ENCODE measurements at places on chromosomes 1 and 21.

DNA sequence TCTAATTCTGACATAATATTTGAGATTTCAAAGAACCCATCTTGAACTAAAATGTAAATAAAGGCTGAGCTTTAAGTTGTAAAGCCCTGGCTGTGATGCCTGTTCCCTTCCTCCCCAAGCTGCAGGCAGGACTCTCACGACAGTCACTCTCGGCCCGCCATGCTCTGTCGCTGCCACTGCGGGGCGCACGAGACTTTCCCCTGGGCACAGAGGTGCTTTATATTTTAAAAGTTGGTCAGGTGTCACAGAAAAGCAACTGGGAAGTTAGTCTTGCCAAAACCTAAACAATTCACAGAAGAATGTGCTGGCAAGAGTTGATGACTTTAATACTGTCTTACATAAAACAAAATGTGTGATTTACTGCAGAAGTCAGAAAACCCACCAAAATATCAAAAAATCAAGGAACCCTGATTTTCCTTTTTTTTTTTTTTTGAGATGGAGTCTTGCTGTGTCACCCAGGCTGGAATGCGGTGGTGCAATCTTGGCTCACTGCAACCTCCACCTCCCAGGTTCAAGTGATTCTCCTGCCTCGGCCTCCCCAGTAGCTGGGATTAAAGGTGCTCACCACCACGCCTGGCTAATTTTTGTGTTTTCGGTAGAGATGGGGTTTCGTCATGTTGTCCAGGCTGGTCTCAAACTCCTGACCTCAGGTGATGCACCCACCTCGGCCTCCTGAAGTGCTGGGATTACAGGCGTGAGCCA, 10.7 kb downstream of the LRRC47 start:
- no peak for DNase-seq

DNA sequence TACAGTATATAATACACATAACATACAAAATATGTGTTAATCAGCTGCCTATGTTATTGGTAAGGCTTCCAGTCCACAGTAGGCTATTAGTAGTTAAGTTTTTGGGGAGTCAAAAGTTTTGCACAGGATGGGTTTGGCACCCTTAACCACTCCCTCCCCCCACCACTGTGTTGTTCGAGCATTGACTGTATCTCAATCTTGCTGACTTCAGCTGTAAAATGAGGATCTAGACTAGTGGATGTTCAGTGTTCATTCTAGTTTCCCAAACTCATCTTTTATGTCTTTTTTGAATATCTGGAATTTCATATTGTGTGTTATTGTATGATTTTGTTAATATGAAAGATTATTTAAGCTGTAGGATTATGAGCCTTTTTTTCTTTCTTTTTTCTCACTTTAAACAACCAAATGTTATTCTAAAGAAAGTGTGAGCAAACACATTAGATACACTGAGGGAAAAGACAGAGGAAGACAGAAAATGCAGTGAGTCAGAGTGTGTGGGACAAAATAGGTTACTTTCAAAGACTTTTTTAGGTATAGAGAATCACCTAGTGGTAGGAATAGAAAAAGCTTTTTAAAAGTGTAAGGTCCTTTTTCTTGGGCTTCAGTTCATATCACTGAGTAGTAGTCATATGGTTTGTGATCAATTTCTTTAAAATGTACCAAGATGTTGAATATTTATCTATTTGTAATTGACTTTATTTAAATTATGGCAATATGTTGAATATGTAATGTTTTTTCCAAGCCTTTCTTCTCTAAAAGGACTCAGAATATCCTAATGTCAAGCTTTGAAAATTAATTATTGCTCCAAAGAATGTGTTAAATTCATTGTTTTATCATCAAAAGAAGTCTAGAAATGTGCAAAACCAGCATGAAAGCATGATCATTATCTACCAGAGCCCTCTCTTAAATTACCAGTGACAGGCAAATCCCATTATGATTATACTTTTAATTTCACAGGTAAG, 17.9 kb upstream of the CENPF start:
- DNase-seq = no peak

DNA sequence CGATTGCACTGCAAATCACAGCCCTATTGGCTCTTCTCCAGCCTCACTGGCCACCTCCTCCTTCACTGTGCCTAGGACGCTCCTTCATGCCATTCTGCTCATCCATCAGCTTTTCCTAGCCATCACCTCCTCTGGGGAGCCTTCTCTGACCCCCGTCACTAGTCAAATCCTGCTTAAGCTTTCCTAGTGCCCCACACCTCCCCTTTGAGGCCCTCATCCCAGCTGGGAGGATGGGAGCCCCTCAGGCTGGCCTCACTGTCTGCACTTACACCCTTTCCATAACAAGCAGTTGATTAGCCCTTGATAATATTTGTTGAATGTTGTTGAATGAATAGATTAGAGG, 50.7 kb downstream of the KLHDC7A start:
- DNase-seq = no peak

GRCh38 chr1:39407510-39407895, 83.9 kb upstream of the BMP8A start:
- no peak for DNase-seq

- no peak for DNase-seq
Measured at GRCh38 chr1:207194197-207194596, 90.2 kb downstream of the C4BPA start.

GRCh38 chr1:63592536-63593302, 492 bp upstream of the PGM1 start:
- no peak for DNase-seq
